ENCODE measurements at places on chromosomes 7 and 10. TPM values are rescaled to one million over a fixed set of nuclear protein-coding genes. Genes with fewer than 3 reads are reported as not detected.

DNA sequence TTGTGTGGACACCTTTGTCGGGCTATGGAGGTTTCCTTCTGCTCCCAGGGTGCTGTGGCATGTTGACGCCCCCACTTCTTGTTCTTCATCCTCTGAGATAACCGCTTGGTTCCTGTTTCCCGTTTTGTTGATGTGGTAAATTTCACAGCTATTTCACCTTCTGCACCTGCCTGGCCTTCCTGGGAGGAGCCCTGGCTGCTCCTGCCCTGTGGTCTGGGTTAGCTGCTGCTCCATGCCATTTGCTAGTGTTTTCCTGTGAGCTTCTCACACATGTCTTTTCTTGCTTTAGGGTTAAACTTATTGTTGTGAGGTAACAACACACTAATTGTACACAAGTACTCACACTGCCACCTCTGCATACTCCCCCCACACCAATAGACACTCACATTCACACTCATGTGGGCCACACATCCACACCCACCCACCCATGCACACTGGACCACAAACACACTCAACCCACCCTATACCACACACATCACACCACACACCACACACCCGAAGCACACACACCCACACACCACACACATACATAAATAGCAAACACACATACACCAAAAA is 46.5 kb upstream of the MSMB start:
- no peak for DNase-seq

- DNase-seq, result no peak
These were observed 5.2 kb upstream of the ZAN start for GRCh38 chr7:100728196-100728595.

DNA sequence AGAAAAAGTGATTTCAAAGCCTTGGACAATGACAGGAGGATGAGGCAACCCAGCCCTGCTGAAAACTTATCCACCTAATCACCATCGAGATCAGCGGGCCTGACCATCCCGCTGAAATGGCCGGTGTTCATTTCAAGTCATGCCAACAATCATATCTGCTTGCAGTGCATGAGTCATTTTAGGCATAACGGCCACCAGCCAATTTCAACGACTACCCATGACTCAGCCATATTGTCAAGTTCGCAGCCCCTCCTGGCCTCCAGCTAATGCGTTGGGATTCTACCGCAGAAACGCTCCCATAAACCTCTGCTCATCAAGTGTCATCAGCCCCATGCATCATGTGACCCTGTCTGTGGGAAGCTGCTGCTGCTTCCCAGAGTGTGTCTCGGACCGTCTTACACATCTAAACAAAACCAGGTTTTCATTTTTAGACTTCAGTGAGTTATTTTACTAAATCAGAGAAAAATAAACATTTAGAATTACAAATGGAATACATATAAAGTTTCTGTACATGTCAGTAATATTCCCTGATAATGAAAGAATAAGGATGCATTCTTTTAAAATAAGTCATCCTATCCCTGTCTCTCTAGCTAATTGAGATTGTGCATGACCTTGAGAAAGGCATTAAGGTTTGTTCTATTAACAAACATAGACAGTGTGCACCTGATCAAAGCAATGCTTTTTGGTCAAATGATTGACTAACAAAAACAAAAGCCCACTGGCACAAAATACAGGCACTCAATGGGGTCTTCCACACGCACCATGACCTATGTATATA is 188.9 kb downstream of the ADAM12 start:
- DNase-seq, result peak; percentile 66

DNA sequence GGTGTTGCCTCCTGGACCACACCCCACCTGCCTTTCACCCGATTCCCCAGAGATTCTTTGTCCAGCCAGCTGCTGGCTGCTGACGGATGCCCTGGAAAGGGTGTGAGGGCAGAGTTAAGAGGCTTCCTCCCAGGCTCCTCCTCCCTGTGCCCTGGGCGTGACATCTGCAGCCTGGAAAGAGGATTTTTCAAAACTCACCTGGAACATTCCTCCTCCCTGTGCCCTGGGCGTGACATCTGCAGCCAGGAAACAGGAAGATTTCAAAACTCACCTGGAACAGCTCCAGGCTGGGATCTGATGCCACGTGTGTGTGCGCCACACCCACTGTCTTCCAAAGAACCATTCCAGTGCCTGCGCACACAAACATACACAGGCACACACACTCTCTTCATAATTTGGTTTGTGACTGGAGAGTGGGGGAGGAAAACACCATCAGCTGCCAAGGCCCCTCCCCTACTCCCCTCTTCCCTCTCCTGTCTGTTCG is 5.2 kb downstream of the MARVELD1 start:
- peak; percentile 99 for DNase-seq

DNA sequence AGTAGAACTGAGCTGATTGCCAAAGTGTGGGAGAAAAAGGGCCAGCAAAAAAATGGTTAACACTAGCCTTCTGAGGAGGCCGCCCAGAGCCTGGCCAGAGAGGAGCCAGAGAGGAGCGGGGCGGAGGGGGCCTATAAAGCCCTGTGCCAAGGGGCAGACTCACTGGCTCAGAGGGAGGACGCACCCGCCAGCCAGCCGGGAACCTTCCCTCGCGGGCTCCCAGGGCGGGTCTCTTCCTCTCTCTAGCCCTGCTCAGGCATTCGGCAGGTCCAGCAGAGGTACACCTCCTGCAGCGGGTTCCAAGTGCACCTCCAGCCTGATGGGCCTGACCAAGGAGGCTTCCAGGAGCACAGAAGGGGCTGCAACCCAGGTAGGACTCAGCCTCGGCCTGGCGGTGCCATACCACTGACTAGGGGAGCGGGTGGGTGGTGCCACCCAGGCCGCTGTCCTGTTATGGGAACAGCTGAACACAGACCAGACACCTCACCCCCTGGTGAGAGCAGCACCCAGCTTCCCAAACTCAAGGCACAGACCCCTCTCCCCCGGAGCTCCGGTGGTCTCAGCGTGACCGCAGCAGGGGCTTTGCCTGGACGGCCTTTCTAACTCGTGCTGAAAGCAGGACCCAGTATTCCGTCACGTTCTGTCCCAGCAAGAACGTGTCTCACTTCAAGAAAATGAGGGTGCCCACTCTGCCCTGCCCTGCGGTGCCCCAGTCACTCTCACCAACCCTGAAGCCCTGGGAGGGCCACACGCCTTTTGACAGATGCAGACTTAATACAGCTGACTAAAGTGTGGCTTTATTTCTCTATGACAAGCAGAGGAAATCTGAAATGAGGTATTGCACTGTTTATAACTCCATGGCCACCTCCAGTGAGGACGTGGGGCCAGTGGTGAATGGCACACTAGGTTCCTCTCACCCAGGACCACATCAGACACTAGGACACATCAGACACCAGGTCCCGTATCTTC is at the start of gene GPER1:
TSS of gene GPER1 (plus strand) at position 162 of the 969 bp plus-strand sequence. CDS start 3,616 bp downstream, outside the sequence.
- DNase-seq, result no peak

- DNase-seq, result no peak
These were observed 131.1 kb upstream of the SLC26A5 start for GRCh38 chr7:103577059-103577458.

DNA sequence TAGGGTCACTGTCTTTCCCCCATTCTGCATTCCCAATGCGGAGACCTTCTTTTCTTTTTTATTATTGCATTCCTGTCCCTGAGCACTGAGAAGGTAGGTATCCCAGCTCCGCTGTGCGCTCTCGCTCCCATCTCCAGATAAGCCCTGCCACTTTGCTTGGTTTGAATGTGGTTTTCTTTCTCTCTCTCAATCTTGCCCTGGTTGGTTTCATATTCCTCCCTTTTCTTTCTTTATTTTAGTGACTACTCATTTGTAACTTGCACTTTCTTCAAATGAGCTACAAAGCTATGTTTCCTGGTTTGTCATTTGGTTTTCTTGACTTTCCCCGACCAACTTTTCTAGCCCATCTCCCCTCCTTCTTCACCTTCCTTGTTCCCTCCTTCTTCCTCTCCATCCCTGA is 29.0 kb upstream of the HSPB1 start:
- DNase-seq, result no peak

GRCh38 chr7:5425507-5426225 is 2.0 kb upstream of the TNRC18 start:
- peak; percentile 76 for DNase-seq

DNA sequence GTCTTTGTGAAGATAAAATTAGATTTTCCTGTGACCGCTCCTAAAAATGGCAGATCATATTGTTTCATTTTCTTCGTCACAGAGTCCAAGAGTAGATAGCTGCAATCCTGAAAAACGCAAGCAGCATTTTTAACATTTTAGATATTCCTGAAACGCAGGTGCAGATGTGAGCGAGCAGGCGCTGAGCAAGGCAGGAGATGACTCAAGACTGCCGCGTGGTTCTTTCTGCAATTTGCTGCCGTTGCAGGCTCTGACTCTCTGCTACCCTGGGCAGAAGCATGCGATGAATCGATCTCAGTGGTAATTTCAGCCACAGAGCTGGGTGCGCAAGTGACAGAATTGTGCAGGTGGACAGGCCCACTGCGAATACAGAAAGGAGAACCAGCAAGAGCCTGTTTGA is 331.9 kb downstream of the ACTR3B start:
- DNase-seq, result no peak

DNA sequence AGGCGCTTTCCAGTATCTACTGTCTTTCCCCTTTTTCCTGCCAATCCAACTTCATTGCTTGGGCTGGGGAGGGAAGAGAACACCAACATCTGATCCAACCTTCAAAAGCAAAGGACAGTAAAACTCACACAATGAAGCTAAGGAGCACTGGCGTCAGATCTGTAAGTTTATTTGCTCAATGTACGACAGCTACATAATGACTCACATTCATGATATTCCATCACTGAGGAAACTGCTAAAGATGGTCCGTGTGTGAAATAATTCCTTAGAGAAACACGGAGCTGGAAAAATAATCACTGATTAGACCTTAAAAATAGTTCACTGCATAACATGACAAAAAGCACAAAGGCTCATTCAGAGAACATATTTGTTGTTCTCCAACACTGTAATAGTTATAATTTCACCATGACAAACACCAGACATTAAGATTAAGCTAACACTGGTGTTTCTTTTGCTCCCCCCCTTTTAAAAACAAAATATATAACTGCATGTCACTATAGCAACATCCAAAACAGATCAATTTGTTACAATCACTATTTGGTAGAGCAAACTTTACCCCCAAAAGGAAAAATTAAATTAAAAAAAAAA is 24.3 kb downstream of the HSPB1 start:
- peak; percentile 28 for DNase-seq

DNA sequence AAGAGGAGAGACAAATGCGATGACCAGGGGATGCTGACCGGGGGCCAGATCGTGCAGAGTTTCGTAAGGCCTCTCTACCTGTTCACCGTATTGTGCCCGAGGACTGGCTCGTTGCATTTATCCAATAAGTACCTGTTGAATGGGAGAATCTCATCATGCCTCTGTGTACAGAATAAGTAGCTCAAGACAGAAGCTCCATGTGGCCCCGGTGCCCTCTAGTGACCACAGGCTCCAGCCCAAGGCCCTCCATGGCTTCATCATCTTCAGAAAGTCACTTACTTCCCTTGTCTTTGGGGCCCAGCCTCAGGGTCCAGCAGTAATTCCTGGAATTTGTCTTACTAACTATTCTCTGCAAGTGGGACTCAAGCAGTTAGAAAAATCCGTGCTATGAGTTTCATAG is 151.0 kb downstream of the CHN2 start:
- DNase-seq, result no peak

DNA sequence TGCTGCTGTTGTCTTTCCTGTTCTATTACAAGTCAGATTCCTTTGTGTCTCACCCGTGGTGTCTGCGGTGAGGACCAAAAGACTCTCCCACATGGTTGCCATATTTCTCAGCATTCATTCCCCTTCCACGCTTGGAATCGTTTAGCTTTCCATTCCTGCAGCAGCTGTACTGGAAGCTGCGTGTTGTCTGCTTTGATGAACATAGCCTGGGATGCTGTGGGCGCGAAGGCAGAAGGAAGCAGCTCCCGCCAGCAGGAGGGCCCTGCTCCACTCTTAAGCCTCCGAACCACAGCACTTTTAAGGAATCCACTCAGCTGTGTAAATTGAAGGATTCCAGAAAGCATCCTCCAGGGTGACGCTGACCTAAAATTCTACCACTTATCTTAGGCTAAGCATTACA is 303.6 kb upstream of the PITRM1 start:
- no peak for DNase-seq

DNA sequence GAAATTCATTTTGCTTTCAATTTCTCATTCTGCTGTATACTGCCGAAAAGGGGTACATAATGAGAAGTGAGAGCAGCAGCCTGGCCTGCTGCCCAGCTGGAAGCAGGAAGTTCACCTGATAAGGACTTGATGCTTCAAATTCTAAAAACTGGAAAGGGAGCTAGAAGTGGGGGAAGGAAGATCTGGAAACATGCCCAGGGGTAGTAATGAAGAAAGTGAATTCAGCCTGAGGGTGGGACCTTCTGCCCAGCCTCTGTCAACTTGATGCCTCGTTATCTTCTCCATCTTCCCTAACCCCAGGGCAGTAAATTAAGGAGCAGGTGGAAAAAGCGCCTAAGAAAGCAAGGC is 69.4 kb downstream of the ARMH3 start:
- DNase-seq, result no peak

DNA sequence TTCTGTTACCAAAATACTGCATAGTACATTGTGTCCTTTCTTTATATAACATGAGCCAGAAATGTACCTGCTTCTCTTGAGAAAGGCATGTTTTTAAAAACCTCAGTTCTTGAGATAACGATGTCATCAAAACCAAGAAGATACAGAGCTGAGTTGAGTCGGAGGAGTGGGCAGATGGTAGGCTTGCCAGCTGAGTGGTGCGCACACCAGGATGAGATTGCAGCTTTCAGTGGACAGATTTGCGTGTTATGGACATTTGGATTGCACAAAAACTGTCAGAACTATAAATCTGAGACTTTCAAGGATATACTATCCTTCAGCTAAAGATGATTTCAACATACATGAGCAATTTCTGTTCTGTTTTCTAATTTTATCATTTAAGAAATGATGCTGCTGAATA is 25.0 kb downstream of the PRKAR2B start:
- no peak for DNase-seq

GRCh38 chr7:18306696-18307095 is 188.9 kb upstream of the HDAC9 start:
- no peak for DNase-seq

DNA sequence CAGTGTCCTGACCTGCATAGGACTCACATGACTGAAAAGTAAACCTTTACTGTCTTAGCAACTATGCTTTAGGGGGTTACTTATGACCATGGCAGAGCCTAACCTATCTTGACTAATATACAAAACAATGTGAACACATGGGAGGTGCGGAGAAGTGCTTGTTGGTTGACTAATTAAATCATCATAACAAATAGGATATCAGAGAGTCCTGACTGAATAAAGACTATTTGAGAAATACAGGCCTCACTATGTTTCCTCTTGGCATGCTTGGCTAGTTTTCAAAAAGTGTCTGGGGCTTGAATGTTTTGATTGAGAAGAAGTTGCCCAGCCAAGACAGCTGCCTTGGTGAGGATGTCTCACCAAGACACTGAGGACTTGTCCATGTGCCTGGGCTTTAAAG is 104.4 kb upstream of the PHYHIPL start:
- peak; percentile 82 for DNase-seq

GRM8 gene
- total RNA-seq, result not detected

MLXIPL gene
- under 0.01 TPM for total RNA-seq

SLC29A3 gene
- 0.53 TPM for total RNA-seq

IGFBP3 gene
- total RNA-seq, result 7.8 TPM
